ENCODE measurements at places on chromosomes 13 and 19.

DNA sequence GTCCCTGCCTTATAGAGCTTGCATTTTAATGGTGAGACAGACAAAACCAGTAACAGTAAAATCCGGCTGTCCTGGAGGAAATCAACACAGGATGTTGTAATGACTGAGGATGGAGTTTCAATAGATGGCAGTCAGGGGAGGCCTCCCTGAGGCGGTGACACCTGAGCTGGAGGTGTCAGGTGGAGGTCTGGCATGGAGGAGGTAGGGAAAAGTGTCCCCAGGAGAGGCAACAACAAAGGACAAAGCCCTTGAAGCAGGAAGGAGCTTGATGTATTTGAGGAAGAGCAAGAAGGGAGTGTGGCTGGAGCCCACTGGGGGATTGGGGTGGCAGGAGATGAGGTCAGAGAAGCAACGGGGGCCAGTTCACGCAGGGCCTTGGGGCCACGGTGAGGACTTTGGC, 7.8 kb downstream of the GRIN2D start:
- DNase-seq, result no peak

DNA sequence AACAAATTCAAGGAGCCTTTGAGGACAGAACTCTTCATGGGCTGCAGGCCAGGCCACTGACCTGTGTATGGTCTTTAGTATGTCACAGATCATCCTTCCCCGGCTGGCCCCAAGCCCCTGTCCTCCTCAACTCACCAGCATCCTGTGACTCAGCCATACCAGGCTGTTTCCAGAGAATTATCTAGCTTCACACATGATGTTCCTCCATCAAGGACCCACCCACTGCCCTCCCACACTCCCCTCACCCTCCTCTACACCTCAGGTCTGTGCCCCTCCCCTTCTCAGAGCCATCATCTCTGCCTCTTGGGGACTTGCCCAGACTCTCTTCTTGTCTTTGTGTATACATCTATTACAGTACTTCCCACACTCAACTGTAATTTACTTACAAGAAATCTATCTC, 14.7 kb downstream of the DCT start:
- no peak for DNase-seq

DNA sequence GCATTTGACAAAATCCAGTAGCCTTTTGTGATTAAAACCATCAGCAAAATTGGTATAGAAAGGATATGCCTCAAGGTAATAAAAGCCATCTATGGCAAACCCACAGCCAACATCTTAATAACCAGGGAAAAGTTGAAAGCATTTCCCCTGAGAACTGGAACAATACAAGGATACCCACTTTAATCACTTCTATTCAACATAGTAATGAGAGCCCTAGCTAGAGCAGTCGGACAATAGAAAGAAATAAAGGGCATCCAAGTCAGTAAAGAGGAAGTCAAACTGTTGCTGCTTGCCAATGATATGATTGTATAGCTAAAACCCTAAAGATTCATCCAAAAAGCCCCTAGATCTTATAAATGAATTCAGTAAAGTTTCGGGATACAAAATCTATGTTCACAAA, 1510.3 kb downstream of the PCDH9 start:
- no peak for DNase-seq

DNA sequence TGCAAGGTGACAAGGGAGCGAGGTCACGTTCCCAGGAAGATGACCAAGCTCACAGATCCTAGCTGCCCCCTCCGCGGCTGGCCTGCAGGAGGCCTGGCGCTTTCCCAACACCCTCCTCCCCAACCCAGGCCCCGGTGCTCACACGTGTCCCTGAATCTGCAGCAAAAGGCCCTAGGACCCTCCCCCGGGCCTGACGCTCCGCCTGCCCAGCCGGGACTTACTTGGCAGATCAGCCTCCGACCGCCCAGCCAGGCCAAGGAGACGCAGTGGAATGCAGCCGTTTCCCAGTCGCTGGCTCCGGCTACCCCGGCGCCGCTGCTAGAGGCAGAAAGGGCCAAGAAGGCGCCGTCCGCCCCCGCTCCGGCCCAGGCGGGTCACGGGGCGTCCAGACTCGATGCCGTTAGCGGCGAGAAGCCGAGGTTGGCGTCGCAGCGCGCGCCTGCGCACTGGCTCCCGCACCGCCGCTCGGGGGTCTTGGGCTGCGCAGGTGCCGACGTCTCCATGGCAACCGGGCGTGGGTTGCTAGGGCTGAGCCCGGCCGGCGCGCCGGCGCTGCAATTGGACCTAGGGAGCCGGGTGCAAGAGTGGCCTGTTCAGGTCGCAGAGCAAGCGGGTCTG, at the start of gene PNMA8A:
TSS of gene PNMA8A (minus strand) at position 448 of the 618 bp plus-strand sequence. CDS start 528 bp downstream, outside the sequence.
- peak; percentile 82 for DNase-seq

Measured in LHCN-M2 (cell line).